ENCODE measurements at places on chromosomes 2 and 18.

- no peak for DNase-seq
Measured at GRCh38 chr18:46478796-46479195, 178.2 kb downstream of the LOXHD1 start.

- no peak for DNase-seq
Measured at GRCh38 chr2:10647886-10648605, 41.7 kb downstream of the NOL10 start.

- DNase-seq = peak; percentile 92
Measured at GRCh38 chr2:167292430-167293171, 404.3 kb downstream of the XIRP2 start.

DNA sequence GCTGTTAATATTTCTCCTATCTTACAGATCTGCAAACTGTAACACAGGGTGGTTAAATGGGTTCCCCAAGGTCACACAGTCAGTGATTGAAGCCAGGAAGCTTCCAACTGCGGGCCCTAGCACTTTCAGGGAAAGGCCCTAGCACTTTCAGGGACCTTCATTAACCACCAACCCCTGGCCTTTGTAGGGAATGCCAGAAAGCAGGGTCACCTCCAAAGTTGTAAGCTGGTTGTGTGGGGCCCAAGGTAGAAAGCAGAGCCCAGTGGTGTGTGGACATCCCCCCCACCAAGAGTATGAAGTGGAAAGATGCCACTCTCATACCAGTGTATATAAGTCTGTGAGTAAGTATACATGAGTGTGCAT, 4.4 kb downstream of the DLX2 start:
- DNase-seq = no peak

- DNase-seq = no peak
Measured at GRCh38 chr2:227849906-227850305, 21.5 kb upstream of the DAW1 start.

DNA sequence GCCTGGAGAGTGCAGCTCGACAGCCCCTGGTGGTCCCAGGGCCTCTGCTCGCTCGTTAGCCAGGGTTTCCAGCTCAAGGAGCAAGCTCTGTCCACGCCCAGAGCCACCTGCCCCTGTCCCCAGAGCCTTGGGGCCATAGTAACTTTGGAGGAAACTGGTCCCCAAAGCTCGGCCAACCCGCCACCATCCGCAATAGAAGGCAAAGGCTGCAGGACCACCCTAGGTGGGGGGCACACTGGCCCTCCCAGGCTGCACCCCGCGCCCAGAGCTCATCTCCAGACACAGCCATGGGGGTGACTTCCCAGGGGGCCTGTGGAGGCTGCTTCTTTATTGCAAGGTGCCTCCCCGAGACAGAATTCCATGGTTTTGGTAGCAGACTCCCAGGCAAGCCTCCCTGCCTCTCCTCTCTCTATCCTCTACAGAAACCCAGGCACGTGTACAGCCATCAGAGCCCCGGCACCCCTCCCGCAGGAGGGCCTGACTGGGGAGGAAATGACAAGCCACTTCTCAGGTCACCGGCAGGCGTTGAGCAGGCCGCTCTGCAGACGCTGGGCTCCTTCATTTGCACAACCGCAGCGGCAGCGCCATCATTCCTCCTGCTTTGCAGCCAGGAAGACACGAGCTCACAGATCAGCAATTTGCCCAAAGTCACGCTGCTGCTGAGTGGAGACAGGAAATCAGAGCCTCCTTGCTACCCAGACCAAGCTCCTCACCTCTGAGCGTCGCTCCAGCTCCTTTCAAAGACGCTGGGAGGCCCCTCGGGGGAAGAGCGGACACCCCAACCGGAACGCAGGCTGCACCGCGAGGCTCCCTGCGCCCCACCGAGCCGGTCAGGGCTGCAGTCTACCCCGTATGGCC, 80.2 kb downstream of the NDUFA10 start:
- DNase-seq = peak; percentile 4

GRCh38 chr18:50753311-50753710, 66.5 kb downstream of the MRO start:
- no peak for DNase-seq

- DNase-seq = no peak
Measured at GRCh38 chr2:202100176-202100575, 27.1 kb downstream of the KIAA2012 start.

DNA sequence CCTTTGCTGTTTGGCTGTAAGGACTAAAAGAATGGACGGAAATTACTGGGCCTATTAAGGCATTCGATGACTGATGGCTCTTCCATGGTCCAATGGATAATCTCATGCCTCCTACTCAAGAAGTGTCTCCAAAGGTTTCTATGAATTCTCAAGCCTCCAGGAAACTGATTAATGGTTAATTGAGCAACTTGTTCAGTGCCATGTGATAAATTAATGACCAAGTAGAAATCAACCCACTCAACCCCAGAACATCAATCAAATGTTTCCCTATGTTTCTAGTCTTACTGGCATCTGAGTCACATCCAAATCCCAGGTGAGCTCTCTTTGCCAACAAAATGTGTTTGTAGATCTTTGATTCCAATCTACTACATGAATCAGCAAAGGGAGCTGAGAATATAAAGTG, 103.6 kb downstream of the NXPH2 start:
- DNase-seq = no peak

DNA sequence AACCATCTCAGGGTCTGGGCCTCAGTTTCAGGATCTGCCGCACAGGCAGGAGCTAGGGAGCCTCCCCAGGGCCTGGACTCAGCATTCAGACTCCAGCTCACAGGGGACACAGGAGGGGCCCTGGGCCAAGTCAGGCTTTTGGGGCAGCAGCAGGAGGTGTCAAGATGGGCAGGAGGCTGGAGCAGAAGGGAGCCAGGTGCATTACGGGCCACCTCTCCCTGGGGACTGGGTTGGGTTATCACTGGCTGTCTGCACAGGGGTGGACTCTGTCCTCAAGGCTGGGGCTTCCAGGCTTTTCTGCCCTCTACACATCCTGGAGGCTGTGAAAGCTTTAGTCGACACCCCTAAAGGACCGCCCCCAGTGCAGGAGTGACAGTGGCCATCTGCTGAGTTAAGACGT, 20.0 kb downstream of the AQP12A start:
- DNase-seq = no peak

GRCh38 chr2:102140377-102140776, 2.2 kb upstream of the IL1R1 start:
- DNase-seq = no peak

GRCh38 chr2:68043032-68043431, 19.8 kb downstream of the C1D start:
- DNase-seq = no peak

DNA sequence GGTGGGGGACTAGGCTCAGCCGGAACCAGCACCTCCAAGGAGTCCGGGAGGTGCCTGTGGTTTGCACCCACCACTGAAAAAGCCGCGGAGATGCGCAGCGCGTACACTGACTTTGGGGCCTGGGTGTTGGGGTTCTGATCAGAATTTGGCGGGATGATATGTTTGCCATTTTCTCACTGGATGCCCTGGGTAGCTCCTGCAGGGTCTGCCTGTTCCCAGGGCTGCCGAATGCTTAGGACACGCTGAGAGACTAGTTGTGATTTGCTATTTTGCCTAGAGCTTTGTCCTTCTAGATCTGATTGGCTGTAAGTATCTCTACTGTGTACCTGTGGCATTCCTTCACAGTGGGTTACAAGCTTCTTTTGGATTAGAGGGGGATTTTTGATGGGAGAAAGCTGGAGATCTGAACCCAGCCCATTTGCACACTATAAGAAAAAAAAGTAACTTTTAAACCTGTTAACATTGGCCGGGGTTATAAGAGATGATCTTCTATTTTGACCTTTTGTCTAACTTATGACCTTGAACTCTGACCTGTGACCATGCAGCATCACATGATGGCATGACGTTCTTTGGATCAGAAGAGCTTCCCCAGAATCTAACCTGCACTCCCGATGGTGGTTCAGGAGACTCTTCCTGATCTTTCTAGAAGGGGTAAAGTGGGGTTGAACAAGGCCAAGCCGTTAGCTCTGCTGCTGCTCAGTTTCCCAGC, 1.6 kb downstream of the KCNE4 start:
- peak; percentile 81 for DNase-seq

DNA sequence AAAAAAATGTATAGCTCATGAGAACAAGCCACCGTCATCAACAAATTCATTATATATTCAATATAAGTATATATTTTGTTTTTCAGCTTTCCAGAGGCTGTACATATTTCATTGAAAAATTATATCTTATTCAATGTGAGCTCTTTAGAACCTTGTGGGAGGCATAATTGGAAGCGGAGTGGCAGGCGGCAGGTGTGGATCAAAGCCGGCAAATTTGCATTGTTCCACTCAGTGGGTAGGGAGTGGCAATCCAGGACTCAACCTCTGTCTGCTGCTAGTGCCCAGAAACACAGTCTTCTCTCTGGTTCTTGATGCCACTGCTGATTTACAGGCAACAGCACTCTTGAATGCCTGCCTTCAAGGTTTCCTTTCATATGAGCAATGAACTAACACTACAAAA, 46.9 kb downstream of the GCA start:
- DNase-seq = no peak

- no peak for DNase-seq
Measured at GRCh38 chr2:138244501-138244925, 257.1 kb upstream of the SPOPL start.

DNA sequence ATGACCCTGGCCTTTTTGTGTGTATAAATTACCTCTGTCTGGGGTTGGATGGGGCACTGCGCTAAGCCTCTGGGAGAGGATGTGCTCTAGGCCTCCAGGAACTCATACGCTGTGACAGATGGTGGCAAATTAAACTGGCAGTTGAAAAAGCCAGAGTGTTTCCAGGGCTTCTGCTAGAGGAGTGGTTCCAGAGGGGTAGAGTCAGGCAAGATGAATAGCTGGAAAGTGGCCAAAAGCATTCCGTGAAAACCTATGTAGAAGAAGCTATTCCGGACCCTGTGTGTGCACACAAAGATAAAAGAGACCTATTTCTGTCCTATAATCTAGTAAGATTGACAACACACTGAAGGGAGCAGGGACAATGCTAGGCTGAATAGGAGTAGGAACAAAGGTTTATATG, 84.8 kb downstream of the ACTR3 start:
- no peak for DNase-seq

DNA sequence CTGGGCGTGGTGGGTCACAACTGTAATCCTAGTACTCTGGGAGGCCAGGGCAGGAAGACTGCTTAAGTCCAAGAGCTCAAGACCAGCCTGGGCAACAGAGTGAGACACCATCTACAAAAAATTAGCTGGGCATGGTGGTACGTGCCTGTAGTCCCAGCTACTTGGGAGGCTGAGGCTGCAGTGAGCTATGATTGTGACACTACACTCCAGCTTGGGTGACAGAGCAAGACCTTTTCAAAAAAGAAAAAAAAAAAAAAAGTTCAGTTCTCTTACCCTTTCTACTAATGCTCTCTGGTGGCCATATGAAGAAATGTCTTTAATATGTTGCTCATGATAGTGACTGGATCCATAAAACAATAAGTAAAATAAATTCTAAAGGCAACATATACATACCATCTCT, 14.9 kb downstream of the TYW5 start:
- DNase-seq = no peak

- no peak for DNase-seq
Measured at GRCh38 chr2:55365303-55365702, 54.4 kb downstream of the CCDC88A start.

GRCh38 chr2:68907232-68907919, 36.2 kb upstream of the BMP10 start:
- no peak for DNase-seq

DNA sequence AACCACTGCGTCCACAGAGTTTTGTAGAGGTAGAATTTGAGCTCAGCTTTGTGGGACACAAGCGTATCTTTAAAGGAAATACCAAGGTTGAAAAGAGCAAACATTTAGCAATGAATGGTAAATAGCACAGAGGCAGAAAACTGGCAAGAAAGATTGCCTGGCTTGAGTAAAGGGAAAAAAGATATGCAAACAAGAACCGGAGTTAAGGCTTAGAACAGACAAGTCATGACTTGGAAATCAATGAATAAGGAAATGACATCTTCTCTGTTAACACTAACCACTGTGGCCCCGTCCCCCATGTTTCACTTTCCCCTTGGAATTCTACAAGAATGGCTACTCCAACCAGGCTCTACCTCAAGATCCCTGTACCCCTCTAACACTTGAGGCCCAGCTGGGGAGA, 3.8 kb downstream of the STAM2 start:
- DNase-seq = no peak
